Amygdala (tissue), 56 donors: ENCODE measurements at places on chromosomes 13 and 19.

GRCh38 chr19:6402837-6403608, 10.1 kb upstream of the GTF2F1 start:
- DNase-seq = no peak

- DNase-seq = no peak
These were observed 412.2 kb upstream of the TSHZ3 start for GRCh38 chr19:31761281-31761913.

DNA sequence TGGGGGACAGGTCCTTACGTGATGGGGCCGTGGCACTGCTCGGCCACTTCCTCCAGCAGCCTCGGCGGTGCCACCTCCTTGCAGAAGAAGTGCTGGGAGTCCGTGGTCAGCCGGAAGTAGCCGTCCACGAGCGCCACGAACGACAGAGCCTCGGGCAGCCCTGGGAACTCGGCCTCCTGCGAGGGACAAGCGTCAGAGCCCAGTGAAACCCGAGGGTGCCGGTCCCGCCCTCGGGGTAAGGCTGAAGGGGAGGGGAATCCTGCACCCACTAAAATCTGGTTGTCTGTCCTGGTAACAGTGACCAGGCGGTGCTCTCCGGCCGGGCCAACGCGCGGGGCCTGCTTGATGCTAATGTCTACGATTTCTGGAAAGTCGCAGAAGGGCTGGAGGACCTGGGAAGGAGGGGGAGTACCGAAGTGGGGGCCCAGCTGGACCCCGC, 6.4 kb downstream of the JAK3 start:
- no peak for DNase-seq

GRCh38 chr13:85853901-85854663, 54.9 kb upstream of the SLITRK6 start:
- no peak for DNase-seq

DNA sequence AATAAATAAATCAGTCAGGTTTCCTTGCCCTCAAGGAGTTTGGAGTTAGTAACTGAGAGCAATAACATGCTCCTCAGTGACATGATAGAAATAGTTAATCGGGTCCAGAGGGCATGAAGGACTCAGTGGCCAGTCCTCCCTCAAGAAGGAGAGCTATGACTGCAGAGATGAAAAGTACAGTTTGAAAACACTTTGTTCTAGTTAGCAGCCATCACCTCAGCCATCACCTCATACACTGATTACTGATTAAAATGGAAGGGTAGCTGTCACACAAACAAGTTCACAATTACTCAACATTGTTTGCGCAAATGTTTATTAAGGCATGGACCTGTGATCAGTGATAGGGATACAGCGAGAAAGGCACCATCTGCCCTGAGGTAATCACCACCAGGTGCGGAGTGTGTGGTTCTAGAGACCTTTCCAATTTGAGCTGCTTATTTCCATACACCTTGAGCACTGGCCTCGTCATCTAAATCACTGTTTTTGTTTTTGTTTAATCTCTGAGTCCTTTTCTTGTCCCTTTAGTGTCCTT, 85.3 kb upstream of the RAP2A start:
- DNase-seq = no peak

DNA sequence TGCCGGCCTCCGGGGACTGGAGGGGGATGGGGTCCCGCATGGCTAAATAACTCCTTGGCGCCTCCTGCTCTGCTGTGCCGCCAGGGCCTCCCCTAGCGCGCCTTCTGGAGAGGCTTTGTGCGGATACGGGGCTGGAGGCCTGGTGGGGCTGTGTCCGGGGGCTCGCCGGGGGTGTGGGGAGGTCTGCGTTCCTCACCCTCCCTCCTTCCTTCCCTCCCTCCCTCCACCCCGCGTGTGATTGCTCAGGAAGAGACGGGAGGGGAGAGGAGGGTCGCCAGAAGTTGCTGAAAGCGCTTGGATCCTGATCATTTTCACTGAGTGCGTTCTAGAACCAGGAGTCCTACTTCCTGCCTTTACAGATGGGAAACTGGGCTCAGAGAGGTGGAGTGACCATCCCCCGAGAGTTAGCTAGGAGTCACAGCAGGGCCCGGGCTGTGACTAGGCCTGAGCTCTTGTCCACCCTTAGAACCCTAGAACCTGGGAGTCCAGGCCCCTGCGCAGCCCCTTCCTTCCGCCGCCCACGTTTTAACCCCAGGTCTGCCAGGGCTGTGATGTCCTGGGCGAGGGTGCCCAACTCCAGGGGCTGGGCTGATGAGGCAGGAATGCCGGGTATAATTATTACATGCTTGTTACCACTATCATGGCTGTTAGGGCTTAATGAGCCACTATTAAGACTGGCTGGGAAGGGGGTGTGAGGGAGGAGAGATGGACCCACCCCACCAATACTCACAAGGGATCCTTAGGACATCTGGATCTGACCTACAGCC, 782 bp upstream of the JUND start:
- no peak for DNase-seq

- DNase-seq = no peak
These were observed 65.2 kb downstream of the SCEL start for GRCh38 chr13:77600701-77601100.

DNA sequence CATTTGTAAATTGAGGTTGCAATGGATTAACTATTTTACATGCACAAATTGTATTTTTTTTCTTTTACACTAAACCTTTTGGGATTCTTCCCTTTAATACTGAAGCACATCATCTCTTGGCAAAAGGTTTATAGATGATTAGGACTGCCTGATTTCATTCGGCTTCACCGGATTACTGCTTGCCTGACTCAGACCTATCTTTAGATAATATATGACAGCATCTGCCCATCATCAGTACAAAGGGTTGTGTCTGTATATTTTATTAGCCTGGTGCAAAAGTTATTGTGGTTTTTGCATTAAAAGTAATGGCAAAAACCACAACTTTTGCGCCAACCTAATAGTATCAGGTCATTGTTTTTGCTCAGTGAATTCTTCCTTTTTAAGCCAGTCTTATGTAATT, 316.2 kb upstream of the HTR2A start:
- DNase-seq = no peak

- DNase-seq = peak; percentile 72
These were observed 3.5 kb downstream of the COPE start for GRCh38 chr19:18915639-18916038.

- no peak for DNase-seq
These were observed 15.3 kb upstream of the RAB8A start for GRCh38 chr19:16096280-16096855.

GRCh38 chr13:113526466-113527220, 36.1 kb upstream of the DCUN1D2 start:
- no peak for DNase-seq

DNA sequence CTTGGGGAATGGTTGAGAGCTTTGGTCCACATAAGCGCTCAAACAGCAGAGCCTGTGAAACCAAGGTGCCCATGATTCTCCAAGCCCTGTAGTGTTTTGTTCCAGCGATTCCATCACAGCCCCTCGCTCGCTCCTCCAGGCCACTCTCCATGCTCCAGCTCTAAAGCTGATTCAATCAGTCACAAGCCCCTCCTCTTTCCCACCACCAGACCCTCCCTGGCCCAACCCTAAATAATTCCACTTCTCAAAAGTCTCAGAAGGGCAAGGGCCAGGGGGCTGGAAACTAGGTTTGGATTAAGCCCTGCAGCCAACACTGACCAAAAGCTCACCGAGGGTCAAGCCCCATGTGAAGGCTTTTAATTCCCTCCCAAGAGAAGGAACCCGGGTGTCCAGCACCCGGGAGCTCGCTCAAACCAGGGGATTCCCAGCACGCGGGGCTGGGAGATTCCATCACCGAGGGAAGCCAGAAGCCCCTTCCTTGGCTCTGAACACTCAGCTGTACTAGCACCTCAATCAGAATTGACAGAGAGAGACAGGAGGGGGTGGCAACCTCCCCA, 1.5 kb downstream of the ZNF296 start:
- no peak for DNase-seq

GRCh38 chr13:35736876-35737275, 260.4 kb upstream of the MAB21L1 start:
- no peak for DNase-seq

GRCh38 chr19:28497137-28497536, 715.8 kb downstream of the UQCRFS1 start:
- no peak for DNase-seq

- DNase-seq = no peak
These were observed 123.1 kb downstream of the ATP8A2 start for GRCh38 chr13:25494698-25495411.

DNA sequence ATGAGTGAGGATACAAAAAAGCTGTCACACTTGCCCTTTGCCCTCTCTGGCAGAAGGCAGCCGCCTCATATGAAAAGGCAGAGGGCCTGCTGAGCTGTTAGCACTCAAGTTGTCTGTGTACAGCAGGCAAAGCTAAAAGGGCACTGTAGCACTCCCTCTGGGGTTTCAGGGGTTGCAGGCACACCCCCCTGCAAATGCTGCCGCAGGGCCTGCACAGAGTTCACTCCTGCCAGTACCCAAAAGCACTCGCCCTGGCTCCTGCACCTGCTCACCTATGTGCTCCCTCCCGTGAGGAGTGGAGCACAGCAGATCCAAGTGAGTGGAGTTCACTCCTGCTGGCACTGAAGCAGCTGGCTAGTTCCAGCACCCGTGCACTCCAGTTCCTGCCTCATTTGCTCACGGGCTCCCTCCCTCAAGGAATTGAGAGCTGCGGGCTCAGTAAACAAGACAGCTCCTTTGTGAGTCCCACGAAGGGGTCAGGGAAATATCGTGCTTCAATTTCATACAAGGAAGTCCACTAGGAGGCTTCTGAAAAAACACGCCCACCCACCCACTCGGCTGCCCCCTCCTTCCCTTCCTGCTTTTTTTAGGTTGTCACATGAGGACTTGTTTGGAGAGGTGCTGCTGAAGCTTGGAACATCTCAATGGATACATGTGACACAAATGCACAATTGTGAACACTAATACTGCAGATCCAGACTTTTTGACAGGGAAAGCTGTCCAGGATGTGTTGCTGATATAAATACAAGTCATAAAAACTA, 9.9 kb upstream of the RCBTB2 start:
- DNase-seq = no peak

DNA sequence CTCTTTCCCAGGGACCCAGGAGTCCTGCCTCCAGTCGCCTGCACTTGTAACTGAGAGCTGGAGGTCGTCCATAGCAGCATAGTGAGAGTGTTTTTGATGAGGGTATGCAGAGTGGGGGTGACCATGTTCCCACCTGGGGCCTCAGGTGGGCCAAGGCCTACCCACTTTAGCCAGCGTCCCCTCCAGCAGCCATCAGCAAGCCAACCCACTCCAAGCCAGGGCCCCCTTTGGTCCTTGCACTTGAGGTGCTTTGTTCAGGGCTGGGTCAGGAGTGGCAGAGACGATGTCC, 11.9 kb upstream of the SMG9 start:
- DNase-seq = no peak

DNA sequence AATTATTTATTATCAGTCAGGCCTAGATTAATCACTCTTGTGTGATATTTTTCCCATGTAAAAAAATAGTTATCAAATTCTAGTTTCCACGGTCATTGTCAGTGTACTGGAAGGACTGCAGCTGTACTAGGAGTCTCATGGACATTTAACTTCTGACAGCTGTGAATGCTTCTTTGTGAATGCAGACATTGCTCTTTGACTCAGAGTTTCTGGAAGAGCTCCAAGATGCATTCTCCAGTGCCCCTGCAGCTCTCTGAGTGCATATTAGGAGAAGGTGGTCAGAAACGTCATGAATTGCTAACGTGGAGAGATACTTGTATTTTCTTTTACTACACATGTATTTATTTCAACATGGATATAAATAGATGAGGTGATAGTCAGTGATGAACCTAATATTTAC, 9.7 kb upstream of the SLITRK5 start:
- DNase-seq = no peak

DNA sequence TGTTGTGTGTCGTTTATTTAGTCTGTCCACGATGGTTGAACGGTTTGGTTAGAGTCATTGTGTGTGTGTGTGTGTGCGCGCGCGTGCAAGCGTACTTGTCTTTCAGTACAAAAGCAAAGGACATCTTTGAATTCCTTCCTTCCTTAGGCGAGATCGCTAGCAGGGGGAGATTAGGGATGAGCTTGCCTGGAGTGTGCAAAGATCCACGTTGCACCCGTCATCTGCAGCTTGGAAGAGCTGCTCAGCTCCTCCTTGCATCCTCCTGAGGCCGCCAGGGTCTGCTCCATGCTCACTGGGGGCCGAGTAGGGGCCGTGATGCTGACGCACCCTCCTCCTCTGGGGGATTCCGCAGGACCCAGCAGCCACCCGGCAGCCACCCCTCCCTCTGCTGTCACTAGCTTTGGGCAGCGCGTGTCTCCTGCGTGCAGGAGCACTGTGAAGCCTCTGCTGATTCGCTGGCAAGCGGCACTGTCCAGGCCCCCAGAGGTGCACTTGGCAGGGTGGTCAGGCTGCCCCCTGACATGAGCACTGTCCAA, 137.3 kb downstream of the KDM4B start:
- DNase-seq = no peak

DNA sequence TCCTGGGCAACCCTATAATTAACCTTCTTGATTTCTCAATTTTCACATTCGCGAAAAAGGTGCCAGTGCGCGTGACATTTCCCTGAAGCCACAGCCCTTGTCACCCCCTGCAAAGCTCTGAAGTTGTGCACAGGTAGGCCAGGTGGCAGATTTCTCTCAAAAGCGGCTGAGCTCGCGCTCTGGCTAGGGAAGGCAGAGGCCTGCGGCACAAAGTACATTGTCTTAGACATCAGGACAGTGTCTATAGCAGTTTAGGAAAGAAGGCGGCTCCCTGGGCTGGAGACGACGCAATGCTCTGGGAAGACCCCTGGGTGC, 42.9 kb upstream of the ZNF14 start:
- no peak for DNase-seq

DNA sequence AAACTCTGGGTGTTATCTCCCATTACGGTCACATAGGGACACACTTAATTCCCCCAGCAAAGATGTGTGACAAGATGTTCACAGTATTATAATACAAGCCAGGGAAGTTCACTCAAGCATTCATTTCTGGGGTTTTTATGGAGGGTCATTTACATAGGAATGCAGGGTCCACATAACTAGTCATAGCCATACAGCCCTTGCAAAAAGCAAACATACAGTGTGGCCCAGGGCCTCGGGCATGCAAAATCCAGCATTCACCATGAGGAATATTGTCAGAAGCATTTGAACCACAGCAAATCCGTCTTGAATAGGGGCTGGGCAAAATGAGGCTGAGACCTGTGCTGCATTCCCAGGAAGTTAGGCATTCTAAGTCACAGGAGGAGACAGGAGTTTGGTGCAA, 13.0 kb upstream of the ZNF460 start:
- DNase-seq = no peak

- DNase-seq = no peak
These were observed 34.7 kb downstream of the TSSK6 start for GRCh38 chr19:19480688-19481087.

DNA sequence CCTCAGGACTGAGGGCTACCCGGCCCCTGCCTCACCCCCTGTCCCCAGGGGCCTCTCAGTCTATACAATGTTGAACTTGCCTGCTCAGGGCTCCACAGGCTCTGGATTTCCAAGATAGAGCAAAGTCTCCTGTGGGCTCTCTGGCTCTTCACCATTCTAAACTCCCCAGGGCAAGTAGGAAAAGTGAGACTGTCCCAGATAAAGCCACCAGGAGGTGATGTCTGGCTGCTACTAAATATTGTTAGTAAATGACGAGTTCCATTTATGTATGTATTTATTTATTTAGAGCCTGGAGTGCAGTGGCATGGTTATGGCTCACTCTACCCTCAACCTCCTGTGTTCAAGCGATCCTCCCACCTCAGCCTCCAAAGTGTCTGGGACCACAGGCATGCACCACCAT, 73.6 kb upstream of the SIAH3 start:
- no peak for DNase-seq
